Testis (tissue), 5 donors: ENCODE measurements at places on chromosomes 6 and 20. TPM values are rescaled to one million over a fixed set of nuclear protein-coding genes. Genes with fewer than 3 reads are reported as not detected.

GRCh38 chr6:90656325-90656724 is 69.5 kb upstream of the MAP3K7 start:
- no peak for DNase-seq

Gene KIFC1
- 20.2 TPM for polyA plus RNA-seq

DNA sequence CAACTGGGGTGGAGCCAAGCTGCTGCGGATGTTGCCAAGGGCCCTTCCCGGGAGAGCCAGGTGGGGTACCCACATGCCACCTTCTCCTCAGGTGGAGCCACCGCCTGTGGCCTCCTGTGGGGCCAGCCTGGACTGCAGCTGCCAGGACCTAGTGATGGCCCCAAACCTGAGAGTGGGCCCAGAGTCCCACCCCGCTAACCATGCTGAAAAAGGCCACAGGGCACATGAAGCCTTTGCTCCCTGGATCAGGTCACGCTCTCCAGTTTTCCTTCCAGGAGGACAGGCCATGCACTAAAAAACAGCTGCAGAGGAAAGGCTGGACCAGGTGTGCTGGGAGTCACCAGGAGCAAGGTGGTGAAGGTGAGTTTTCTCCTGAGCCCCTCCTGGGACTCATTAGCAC is 73.9 kb upstream of the SLC22A16 start:
- DNase-seq = no peak

GRCh38 chr6:145968051-145968450 is 3.9 kb upstream of the SHPRH start:
- no peak for DNase-seq
